ENCODE measurements at places on chromosomes 7 and 10.

DNA sequence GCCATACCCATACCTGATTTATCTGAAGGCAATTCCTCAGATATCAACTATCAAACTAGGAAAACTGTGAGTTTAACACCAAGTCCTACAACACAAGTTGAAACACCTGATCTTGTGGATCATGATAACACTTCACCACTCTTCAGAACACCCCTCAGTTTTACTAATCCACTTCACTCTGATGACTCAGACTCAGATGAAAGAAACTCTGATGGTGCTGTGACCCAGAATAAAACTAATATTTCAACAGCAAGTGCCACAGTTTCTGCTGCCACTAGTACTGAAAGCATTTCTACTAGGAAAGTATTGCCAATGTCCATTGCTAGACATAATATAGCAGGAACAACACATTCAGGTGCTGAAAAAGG lies 69.0 kb upstream of the RSBN1L start:
- DNase-seq, result no peak

DNA sequence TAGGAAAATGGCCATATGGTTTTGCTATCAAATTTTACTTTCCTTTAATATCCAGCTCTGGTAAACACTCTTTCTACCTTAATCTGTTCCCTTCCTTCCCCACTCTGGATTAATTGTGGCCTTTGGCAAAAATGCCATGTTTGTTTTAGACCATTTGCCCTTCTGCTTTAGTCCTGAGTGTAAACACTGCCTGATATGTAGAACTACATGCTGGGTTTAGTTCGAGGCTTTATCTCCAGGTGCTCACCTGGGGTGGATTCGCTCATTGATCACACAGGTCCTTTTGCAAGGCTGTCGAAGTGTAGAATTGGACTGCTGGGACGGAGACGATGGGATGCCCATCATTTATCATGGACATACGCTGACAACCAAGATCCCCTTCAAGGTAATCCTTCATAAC lies 94.1 kb downstream of the NOC3L start:
- DNase-seq, result no peak

- DNase-seq, result no peak
These were observed 998.5 kb upstream of the GHITM start for GRCh38 chr10:83140811-83141210.

GRCh38 chr10:119231654-119232053 lies 24.3 kb downstream of the GRK5 start:
- DNase-seq, result no peak

DNA sequence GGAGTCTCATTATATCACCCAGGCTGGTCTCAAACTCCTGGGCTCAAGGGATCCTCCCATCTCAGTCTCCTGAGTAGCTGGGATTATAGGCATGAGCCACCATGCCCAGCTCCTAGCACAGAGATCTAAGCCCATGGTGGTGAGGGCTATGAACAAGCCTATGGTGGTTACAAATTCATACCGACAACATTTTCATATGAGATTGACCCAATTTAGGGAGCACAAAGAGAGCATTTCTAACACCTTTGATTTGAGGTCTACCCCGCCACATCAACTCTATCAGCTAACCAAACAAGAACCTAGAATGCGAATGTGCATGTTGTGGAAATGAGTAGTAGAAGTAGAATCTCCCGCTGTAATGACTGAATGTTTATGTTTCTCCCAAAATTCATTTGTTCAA lies 14.2 kb upstream of the PRF1 start:
- DNase-seq, result no peak
